Activated CD4-positive, alpha-beta T cell treated with anti-CD3 and anti-CD28 coated beads, Interleukin-2, amount 10 ng/mL, durations not matched to agents 7 days and 5 days (primary cell): ENCODE measurements at places on chromosomes 12 and 14. TPM values are rescaled to one million over a fixed set of nuclear protein-coding genes. Genes with fewer than 3 reads are reported as not detected.

- H3K36me3 ChIP-seq: no peaks in the 10 kb centered on the region
- DNase-seq: peak; percentile 64
- H3K27ac ChIP-seq: no peak within 1 kb of the TSS
- H3K27me3 ChIP-seq: peaks cover 13% of the 10 kb centered on the region
- H3K4me3 ChIP-seq: no peak within 1 kb of the TSS
- no peaks in the 10 kb centered on the region for H3K4me1 ChIP-seq
These were observed at the start of gene CHGA for GRCh38 chr14:92922883-92923743. Gene CHGA (plus strand): TSS chr14:92923150. CDS start chr14:92923360, 210 bp downstream.

- H3K36me3 ChIP-seq: no peaks in the 10 kb centered on the region
- H3K4me1 ChIP-seq: no peaks in the 10 kb centered on the region
- no peak overlapping the region for H3K4me3 ChIP-seq
- H3K27me3 ChIP-seq: no peaks in the 10 kb centered on the region
These were observed 13.7 kb upstream of the ALX1 start for GRCh38 chr12:85266356-85266755.

DNA sequence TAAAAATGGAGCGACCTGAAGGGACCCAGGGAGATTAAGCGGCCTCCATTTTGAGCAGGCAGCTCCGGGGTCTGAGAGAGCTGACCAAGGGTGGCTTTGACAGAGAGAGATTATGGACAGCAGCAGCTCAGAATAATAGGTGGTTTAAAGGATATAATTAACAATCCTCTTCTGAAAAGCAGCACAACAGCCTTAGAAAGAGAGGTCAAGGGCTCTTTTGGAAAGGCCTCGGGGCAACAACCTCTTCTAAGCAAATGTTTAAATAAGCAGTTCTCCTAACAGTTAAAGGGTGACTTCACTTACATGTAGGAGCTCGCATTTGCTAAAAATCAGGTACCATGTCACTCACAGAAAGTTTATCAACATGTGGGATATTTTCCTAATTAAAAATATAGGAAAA lies 87.2 kb upstream of the FRMD6 start:
- H3K4me1 ChIP-seq: peaks cover 18% of the 10 kb centered on the region
- H3K27ac ChIP-seq: no peak overlapping the region
- DNase-seq: no peak
- H3K4me3 ChIP-seq: no peak overlapping the region

GRCh38 chr12:40233741-40234367 lies 9.1 kb downstream of the LRRK2 start:
- H3K27ac ChIP-seq: no peak overlapping the region
- peaks cover 3% of the 10 kb centered on the region for H3K27me3 ChIP-seq
- H3K36me3 ChIP-seq: no peaks in the 10 kb centered on the region
- H3K4me3 ChIP-seq: no peak overlapping the region
- DNase-seq: no peak

The SUOX gene
- 2.4 TPM for total RNA-seq

The DEGS2 gene
- total RNA-seq: 0.15 TPM

The ADGRD1 gene
- 0.05 TPM for total RNA-seq
